CD4-positive, alpha-beta T cell treated with Interleukin-2 at 100 ng/mL for 4 hours (primary cell): ENCODE measurements at places on chromosomes 7 and 10.

DNA sequence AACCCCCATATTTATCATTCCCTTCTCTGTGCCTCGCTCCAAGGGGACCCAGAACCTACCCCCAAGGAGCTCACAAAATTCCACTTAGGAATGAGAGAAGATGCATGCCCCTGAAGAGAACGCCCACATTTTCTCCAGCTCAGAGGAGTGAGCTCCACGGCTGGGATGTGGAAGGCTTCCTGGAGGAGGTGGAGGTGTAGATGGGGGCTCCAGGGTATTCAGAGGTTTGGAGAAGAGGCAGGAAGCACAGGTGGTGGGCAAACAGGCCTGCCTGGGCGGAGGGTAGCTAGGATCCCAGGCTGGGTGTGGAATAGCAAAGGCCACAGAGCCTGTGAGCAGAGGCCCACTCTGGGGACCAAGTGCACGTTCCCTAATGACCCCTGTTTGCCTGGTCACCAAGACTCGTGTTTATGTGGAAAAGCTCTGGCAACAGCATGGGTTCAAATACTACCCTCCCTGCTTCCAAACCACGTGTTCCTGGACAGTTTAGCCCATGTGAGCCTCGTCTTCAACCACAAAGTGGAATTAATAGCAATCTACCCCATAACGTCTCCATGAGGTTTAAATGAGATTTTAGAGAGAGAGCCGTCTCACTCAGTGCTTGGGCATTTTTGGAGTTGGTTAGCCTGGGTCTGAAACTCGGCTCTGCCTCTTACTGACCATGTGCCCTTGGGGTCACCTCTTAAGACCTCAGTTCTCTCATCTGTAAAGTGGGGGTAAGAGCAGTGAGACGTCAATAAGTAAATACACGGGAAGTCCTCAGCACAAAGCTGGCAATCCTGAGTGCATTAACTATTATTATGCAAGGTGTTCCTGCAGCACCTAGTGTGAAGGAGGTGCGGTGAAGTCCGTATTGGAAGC lies 24.7 kb downstream of the UNC5B start:
- DNase-seq, result no peak

DNA sequence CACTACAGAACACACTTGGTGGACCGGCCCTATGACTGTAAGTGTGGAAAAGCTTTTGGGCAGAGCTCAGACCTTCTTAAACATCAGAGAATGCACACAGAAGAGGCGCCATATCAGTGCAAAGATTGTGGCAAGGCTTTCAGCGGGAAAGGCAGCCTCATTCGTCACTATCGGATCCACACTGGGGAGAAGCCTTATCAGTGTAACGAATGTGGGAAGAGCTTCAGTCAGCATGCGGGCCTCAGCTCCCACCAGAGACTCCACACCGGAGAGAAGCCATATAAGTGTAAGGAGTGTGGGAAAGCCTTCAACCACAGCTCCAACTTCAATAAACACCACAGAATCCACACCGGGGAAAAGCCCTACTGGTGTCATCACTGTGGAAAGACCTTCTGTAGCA lies 14.6 kb downstream of the ZSCAN21 start:
- DNase-seq, result no peak

GRCh38 chr7:119472408-119473038 lies 800.5 kb upstream of the KCND2 start:
- DNase-seq, result no peak

- no peak for DNase-seq
Observed at GRCh38 chr10:1210667-1211066, 154.5 kb downstream of the WDR37 start.

- no peak for DNase-seq
Observed at GRCh38 chr10:50554376-50554994, 69.3 kb downstream of the SGMS1 start.
